Caki2 (cell line): ENCODE measurements at places on chromosomes 11 and 22.

DNA sequence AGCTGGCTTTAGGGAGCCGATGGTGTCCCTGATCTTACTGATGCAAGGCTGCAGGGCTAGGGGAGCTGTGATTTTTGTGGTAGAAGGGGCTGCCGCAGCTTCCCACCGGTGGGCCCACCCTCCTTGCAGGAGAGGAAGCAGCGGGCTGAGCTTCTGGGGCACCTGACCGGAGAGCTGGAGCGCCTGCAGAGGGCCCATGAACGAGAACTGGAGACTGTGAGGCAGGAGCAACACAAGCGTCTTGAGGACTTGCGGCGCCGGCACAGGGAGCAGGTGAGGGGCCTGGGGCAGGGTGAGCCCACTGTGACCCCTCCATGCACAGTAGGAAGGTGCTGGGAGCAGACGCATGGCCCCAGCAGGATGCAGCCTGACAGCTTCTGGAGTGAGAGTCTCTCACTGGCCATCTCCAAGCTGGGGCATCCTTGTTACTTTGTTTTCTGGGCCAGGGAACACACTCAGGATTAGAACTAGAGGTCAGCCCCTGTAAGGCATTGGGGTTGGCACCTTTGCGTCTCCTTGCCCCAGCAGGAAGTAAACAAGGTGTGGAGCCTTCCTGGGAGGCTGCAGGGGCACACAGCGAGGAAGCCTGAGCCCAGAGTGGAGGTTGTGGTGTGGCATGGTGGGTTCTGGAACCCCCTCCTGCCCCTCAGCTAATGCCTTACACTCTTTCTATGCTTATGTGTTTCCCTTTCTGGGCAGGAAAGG is 66.7 kb downstream of the CEP164 start:
- DNase-seq = no peak

DNA sequence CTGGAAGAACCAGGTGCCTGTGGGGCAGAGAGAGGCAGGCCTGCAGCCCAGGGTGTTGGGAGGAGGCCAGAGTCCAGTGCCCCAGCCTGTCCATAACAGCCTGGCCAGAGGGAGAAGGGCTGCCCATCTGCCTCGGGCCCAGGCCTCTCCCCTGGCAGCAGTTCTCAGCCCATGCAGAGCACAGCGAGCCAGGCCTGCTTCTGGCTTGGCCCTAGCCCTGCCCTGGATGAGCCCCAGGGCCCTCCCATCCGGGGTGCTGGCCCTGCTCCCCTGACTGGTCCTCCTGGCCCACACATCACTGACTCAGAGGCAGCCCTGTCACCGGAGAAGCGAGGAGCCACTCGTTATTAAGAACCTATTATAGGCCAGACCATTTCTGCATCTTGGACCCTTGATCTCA is 19.7 kb upstream of the MYRF start:
- DNase-seq = no peak

DNA sequence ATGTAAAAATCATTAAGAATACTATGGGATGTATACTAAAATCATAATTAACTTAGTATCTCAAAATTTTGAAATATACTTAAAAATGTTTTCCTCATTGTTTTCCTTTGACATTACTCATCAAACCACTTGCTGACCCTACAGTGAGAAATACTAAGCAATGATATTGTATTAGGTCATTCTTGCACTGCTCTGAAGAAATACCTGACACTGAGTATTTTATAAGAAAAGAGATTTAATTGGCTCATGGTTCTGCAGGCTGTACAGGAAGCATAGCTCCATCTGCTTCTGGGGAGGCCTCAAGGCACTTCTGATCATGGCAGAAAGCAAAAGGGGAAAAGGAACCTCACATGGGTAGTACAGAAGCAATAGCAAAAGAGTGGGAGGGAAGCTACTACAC is 950.9 kb upstream of the CHORDC1 start:
- DNase-seq = no peak

- DNase-seq = no peak
Observed at GRCh38 chr11:1000357-1001278, 35.9 kb downstream of the MUC6 start.

GRCh38 chr22:42943981-42944380 is 71.0 kb downstream of the PACSIN2 start:
- no peak for DNase-seq

DNA sequence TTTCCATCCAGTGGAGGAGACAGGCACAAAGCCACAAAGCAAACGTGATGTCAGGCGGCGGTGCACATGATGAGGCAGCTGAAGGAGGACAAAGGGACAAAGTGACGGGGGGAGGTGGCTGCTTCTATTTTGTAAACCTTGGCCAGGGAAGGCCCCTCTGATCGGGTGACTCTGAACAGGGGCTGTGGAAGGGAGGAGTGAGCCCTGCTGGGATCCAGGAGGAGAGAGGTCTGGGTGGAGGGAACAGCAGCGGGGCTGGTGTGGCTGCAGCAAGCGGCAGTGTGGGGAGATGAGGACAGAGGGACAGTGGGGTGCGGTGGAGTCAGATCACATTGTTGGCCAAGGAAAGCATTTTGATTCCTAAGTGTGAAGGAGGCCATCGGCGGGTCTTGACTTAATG is 36.7 kb downstream of the SHISAL1 start:
- no peak for DNase-seq

GRCh38 chr22:37196539-37197450 is 8.7 kb upstream of the C1QTNF6 start:
- DNase-seq = peak; percentile 95

DNA sequence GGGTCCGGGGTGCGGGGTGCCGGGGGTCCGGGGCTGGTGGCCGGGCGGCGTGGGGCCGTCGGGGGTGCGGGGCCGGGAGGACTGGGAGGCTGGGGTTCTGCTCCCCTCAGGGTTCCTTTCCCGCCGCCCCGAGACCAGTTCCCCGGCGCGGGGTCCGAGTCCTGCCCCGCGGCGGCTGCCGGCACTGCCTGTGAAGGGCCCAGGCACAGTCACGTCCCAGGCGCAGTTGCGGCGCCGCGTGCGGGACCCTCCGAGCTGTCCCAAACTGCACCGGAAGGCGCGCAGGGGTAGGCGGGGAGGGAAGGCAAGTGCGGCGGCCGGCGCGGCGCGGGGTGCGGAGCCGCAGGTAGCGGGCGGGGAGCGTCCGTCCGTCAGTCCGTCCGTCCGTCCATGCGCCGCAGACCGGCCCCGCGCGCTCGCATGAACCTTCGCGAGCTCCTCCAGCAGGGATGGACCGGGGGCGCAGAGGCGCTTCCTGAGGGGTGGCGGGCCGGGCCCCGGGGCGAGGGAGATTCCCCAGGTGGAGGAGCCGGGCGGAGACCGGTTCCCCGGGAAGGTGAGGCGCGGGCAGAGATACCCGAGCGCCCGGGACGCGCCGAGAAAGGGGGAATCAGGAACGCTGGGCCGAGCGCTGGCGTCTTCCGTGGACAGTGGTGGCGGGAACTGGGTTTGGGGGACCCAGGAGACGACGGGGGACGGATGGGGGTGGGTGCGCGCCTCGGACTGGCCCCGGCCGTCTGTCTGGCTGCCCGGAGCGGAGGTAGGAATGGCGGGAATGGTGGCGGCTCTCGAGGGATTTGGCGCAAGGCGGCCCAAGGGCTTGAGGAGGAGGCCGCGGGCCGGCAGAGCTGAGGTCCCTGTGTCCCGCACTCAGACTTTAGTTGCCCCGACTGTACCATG is 3.1 kb upstream of the ADORA2A start:
- no peak for DNase-seq

GRCh38 chr22:36328635-36329253 is 59.0 kb downstream of the MYH9 start:
- DNase-seq = peak; percentile 96

DNA sequence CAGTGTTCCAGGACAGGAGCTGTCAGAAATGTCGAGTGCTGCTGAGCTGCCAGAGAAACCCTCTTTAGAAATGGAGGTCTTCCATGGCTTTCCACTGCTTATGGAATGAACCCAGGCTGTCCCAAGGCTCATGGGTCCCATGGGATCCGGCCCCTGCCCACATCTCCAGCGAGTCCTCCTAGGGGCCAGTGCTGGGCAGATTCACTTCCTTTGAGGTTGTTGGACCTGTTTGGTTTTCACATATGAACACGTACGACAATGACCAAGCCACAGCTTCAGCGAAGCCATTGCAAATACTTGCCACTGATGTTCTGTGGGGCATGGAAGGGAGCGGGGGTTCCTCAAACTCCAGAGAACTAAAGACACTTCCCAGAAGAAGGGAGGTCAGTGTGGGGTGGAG is 483.3 kb downstream of the TBC1D22A start:
- DNase-seq = no peak

DNA sequence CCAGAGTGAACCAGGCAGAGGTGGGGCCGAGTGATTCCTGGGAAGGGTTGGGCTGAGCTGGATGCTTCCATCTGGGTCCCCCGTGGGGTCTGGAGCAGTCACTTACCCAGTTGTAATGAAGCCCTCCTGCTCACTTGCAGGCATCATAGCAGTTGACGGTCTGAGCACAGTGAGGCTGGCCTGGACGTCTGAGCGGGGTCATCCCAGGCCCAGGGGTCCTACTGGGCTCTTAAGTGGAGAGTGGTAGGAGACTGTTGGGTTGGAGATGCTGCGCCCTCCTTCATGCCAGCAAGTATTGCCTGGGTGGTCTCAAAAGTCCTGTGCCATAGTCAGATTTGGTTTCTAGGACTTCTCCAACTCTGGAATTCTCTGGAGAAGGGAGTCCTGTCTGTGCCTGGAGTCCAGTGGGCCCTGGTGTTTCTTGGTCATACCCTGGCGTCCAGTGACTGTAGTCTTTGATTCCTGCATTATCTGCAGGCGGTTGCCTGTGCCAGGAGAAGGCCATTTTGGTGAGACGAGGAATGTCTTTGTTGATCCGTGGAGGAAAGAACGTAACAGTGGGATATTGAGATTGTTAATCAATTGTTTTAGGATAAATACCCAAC is 82.3 kb downstream of the TBC1D22A start:
- DNase-seq = no peak

- DNase-seq = no peak
Observed at GRCh38 chr11:44622190-44622650, 56.8 kb downstream of the CD82 start.

- no peak for DNase-seq
Observed at GRCh38 chr11:18727479-18728236, 1.7 kb upstream of the IGSF22 start.

DNA sequence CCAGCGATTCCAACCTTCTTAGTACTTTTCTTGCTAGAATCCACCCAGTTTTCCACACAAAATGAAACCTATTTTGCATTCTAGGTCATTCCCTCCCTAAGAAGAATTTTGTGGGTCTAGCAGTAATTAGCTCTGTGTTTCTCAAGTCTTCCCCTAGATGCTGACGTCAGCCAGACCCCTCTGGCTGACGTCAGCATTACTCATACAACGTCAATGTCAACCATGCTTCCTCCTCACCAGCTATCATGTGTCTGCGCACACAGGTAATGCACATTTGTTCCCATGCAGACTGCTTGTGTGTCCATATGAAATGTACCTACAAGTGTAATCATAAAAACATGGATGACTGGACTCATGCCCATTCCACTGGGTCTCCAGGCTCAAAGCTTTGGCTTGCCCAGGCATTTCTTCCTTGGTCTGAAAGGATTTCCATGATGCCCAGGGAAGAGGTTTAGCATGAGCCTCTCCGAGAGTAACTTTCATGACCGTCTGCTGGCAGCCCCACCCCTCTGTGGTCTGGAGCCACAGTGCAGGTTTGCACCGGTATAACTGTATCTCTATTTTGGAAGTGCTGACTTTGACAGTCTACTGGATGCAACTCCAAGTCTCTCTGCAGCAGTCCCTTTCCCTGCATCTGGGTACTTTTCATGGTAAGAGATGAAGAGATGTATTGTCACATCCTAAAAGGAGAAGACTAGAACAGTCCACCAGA is 58.6 kb downstream of the DSCAML1 start:
- DNase-seq = no peak

GRCh38 chr11:575313-575995 is 816 bp upstream of the PHRF1 start:
- peak; percentile 53 for DNase-seq

GRCh38 chr22:32823024-32823730 is 21.7 kb downstream of the TIMP3 start:
- DNase-seq = peak; percentile 19

DNA sequence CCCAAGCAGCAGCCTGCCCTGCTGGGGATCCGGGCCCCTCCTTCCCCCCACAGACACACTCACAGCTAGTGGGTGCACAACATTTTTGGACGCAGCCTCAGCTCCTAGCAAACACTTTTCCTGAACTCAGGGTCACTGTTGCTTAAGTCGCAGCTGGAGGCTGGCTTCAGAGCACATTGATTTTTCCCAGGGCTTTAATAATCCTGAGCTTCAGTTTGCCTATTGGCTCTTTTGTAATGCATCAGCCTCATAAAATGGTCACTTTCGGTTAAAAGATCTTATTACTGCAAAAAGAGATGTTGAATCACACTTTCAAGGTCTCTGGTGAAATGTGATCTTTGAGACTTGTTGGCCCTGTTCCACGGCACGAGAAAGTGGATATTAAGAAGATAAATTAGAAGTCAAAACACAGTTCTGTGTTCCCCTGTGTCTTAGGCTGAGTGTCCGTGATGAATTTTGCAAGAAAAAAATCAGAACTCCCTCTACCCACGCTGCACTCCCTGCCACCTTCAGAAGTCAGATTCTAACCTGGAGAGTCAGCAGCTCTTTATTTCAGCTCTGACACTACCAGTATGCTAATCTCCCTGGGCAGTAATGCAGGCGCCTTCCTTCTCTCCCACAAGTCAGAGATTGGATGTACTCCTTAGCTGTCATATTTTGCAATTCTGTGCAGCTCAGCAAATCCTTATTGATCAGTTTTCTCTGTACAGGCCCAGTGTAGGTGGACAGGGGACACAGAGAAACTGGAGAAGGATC is 158.2 kb upstream of the E2F8 start:
- DNase-seq = no peak

- DNase-seq = peak; percentile 87
Observed at GRCh38 chr11:70159627-70160570, 43.2 kb upstream of the FADD start.

- no peak for DNase-seq
Observed at GRCh38 chr11:112134473-112134872, 29.4 kb downstream of the IL18 start.

- DNase-seq = no peak
Observed at GRCh38 chr11:43393765-43394355, 35.1 kb downstream of the TTC17 start.

DNA sequence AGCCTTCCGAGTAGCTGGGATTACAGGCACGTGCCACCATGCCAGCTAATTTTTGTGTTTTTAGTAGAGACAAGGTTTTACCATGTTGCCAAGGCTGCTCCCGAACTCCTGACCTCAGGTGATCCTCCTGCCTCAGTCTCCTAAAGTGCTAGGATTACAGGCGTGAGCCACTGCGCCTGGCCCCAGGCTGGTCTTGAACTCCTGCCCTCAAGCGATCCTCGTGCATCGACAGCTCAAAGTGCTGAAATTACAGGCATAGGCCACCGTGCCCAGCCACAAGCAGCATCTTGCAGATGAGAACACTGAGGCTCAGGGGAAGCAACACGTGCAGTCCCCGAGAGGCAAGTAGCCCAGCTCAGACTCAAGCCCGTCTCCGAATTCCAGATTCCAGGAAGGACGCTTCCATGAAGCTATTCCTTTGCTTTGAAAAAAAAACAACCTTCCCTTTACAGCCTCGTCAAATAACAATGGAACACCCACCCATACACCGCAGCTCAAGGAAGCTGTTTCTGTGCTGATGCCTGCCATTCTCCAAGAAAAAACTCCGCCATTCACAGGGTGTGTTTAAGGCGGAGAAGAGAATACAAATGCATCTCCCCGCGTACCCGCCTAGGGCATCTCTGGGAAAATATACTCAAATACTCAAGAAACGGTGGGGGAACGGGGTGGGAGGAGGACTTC is 34.5 kb upstream of the PDGFB start:
- DNase-seq = no peak

- DNase-seq = no peak
Observed at GRCh38 chr11:111186308-111186915, 59.1 kb upstream of the POU2AF2 start.

- DNase-seq = no peak
Observed at GRCh38 chr22:43238526-43239006, 51.6 kb upstream of the TTLL12 start.

GRCh38 chr11:92556431-92556830 is 331.8 kb downstream of the FAT3 start:
- no peak for DNase-seq
